ENCODE measurements at places on chromosomes 4 and X.

- no peak overlapping the region for H3K27ac ChIP-seq
- H3K4me1 ChIP-seq, result no peaks in the 10 kb centered on the region
- no peaks in the 10 kb centered on the region for H3K27me3 ChIP-seq
- H3K36me3 ChIP-seq, result peaks cover 98% of the 10 kb centered on the region
- no peak overlapping the region for H3K4me3 ChIP-seq
- DNase-seq, result no peak
Measured at GRCh38 chr4:3517731-3518510, 14.3 kb downstream of the LRPAP1 start.

DNA sequence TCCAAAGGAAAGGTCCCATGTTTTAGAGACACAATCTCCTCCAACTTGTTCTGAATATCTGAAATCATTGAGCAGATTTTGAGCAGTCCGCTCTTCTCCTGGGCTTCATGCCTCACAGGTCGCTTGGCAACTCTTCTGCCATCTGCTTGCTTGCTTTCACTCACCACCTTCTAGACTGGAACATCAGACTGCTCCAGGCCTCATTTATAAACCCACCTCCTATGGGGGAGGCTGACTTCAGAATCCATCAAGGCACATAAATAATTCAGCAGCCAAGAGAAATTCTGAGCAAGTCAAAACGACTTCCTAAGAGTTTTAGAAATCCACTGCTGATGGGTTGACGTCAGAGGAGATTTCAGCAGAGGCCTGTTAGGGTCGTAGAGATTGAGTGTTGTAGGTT is 64.1 kb downstream of the FAM184B start:
- H3K4me3 ChIP-seq, result no peak overlapping the region
- no peaks in the 10 kb centered on the region for H3K4me1 ChIP-seq
- H3K27ac ChIP-seq, result no peak overlapping the region
- H3K36me3 ChIP-seq, result no peaks in the 10 kb centered on the region
- no peaks in the 10 kb centered on the region for H3K27me3 ChIP-seq

DNA sequence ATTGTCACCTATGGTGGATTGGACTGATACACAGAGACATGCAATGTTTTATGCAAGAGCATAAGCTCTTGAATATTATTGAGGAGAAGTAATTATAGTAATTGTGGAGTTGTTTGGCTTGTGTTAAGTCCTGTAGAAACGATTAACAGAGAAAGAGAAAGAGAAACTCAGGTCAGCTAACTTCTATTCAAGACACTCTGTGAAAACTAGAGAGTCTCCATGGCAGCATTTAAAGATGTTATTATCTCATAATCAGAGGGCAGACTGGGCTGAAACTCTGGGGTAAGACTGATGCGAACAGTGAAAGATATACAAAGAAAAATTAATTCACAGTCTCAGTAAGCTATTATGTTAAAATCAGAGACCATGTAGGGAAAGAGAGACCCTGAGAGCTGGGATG is 625.7 kb downstream of the FAT4 start:
- no peaks in the 10 kb centered on the region for H3K36me3 ChIP-seq
- H3K4me1 ChIP-seq, result no peaks in the 10 kb centered on the region
- H3K27ac ChIP-seq, result no peak overlapping the region
- no peak for DNase-seq
- H3K4me3 ChIP-seq, result no peak overlapping the region

DNA sequence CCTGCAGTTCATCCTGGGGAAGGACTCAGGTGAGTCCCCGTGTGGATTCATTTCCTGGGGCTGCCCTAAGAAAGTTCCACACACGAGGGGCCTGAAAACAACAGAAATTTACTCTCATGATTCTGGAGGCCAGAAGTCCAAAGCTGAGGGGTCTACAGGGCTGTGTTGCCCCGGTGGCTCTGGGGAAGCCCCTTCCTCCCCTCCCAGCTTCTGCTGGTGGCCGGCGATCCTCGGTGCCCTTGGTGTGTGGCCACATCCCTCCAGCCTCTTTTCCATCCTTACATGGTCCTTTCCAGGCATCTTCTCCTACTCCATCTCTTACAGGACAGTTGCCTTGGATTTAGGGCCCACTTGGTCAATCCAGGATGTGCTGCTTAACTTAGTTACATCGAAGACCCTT is 15.1 kb downstream of the SH3BP2 start:
- DNase-seq, result no peak
- H3K36me3 ChIP-seq, result no peaks in the 10 kb centered on the region
- no peaks in the 10 kb centered on the region for H3K27me3 ChIP-seq

- H3K36me3 ChIP-seq, result no peaks in the 10 kb centered on the region
- H3K27me3 ChIP-seq, result no peaks in the 10 kb centered on the region
- no peak for DNase-seq
- peaks cover 4% of the 10 kb centered on the region for H3K4me1 ChIP-seq
Measured at GRCh38 chr4:54940996-54941865, 184.2 kb downstream of the KDR start.

GRCh38 chr4:177322881-177323280 is 13.2 kb downstream of the NEIL3 start:
- H3K4me3 ChIP-seq, result no peak overlapping the region
- H3K27ac ChIP-seq, result no peak overlapping the region
- H3K36me3 ChIP-seq, result no peaks in the 10 kb centered on the region
- H3K4me1 ChIP-seq, result no peaks in the 10 kb centered on the region
- H3K27me3 ChIP-seq, result no peaks in the 10 kb centered on the region

GRCh38 chr4:73086095-73086868 is 16.8 kb upstream of the COX18 start:
- H3K4me1 ChIP-seq, result peaks cover 24% of the 10 kb centered on the region
- no peak for DNase-seq
- H3K36me3 ChIP-seq, result peaks cover 4% of the 10 kb centered on the region
- H3K27ac ChIP-seq, result no peak overlapping the region

DNA sequence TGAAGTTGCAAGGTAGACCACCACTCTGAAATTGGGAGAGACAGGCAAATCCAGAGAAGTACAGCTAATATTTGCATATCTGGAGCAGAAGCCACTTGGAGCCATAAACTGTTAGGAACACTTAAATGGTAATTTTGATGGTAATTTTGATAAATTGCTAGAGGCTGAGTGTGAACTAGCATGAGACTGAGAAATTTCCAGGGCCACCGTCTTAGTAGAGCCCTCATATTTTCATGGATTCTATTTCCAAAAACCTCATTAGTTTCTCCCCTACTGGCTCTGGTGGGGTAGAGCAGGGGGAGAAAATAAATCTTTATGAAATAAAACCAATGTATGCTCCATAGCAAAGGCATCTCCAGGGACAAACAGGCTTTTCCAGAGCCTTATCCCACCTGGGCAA is 429.4 kb upstream of the DIPK2B start:
- no peaks in the 10 kb centered on the region for H3K4me1 ChIP-seq
- no peak overlapping the region for H3K4me3 ChIP-seq
- no peak overlapping the region for H3K27ac ChIP-seq
- no peaks in the 10 kb centered on the region for H3K36me3 ChIP-seq

DNA sequence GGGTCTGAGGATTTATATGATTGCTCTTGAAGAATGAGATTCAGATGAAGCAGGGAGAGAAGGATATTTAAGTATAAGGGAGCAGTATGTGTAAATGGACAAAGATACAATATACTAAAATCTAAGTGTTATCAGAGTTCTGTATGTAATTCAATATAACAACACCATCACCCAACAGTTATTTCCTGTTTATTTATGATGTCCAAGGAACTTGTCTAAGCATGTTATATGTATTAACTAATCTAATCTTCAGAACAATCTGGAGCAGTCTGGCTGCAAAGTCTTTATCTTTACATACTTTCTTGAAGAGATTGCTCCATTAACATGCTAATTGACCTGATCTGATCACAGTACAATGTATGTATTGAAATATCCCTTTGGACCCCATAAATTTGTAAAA is 203.8 kb upstream of the WDFY3 start:
- H3K27me3 ChIP-seq, result no peaks in the 10 kb centered on the region
- H3K27ac ChIP-seq, result no peak overlapping the region
- H3K36me3 ChIP-seq, result no peaks in the 10 kb centered on the region
- H3K4me3 ChIP-seq, result no peak overlapping the region
- DNase-seq, result no peak
- no peaks in the 10 kb centered on the region for H3K4me1 ChIP-seq

DNA sequence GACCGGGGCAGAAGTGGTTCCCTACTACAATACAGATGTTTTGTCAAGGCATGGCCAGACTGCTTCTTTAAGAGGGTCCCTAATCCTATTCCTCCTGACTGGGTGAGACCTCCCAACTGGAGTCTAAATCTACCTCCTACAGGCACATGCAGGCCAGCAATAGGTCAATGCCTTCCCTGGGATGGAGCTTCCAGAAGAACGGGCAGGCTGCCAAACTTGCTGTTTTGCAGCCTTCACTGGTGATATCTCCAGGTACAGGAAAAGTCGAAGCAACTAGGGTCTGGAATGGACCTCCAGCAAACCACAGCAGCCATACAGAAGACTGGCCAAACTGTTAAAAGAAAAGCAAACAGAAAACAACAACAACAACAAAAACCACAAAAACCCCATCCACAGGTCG is 678.4 kb upstream of the DIAPH2 start:
- no peak overlapping the region for H3K27ac ChIP-seq
- no peaks in the 10 kb centered on the region for H3K36me3 ChIP-seq
- H3K27me3 ChIP-seq, result no peaks in the 10 kb centered on the region
- no peak overlapping the region for H3K4me3 ChIP-seq
- H3K4me1 ChIP-seq, result no peaks in the 10 kb centered on the region

GRCh38 chrX:152479525-152479924 is 28.4 kb upstream of the GABRA3 start:
- H3K4me3 ChIP-seq, result no peak overlapping the region
- no peak overlapping the region for H3K27ac ChIP-seq
- no peak for DNase-seq
- no peaks in the 10 kb centered on the region for H3K27me3 ChIP-seq

DNA sequence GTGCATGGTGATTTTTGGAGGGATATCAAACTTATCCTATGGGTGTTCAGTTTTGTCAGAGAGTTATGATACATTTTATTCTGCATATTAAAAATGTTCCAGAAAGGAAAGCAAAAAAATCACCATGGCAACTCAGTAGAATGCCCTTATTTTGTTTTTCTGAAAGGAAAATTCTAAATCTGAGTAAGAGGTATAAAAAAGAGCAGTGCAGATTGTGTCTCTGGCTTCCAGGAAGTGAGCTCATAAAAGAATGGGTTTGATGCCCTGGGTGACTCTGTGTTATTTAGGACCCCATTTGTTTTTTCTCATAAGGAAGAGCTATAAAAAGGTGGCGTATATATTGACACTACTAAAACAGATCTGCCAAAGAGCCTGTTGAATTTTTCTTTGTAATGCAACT is 128.8 kb downstream of the UCHL1 start:
- no peak overlapping the region for H3K27ac ChIP-seq
- H3K27me3 ChIP-seq, result no peaks in the 10 kb centered on the region

GRCh38 chr4:181688872-181689271 is 554.3 kb upstream of the TENM3 start:
- no peak overlapping the region for H3K27ac ChIP-seq
- H3K4me1 ChIP-seq, result no peaks in the 10 kb centered on the region
- H3K27me3 ChIP-seq, result no peaks in the 10 kb centered on the region
- no peak overlapping the region for H3K4me3 ChIP-seq

GRCh38 chrX:134685668-134686067 is 27.4 kb upstream of the PLAC1 start:
- H3K27ac ChIP-seq, result no peak overlapping the region
- no peaks in the 10 kb centered on the region for H3K4me1 ChIP-seq
- no peak for DNase-seq
- H3K36me3 ChIP-seq, result no peaks in the 10 kb centered on the region
- H3K4me3 ChIP-seq, result no peak overlapping the region

GRCh38 chr4:22932326-22932725 is 239.6 kb downstream of the GBA3 start:
- no peaks in the 10 kb centered on the region for H3K36me3 ChIP-seq
- no peak overlapping the region for H3K27ac ChIP-seq
- no peaks in the 10 kb centered on the region for H3K4me1 ChIP-seq
- H3K27me3 ChIP-seq, result no peaks in the 10 kb centered on the region

DNA sequence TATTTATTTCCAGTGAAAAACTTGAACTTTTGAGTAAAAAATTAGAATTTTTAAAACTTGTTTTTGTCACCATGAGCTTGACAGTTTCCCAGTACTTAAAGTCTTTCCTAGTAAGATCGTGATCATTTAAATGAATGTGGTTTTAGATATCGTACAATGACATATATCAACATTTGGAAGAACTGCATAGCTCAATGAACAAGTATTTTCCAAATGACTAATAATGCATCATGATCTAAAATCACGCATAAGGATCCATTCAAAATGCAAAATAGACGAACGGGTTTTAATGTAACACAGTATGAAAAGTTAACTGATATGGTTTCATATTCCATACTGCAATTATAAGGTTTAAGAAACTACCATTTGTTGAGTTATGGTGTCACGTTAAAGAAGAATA is 4.1 kb upstream of the NDNF start:
- H3K27ac ChIP-seq, result no peak overlapping the region
- no peak for DNase-seq
- no peak overlapping the region for H3K4me3 ChIP-seq
- H3K27me3 ChIP-seq, result peaks cover 49% of the 10 kb centered on the region

- no peak for DNase-seq
- H3K4me3 ChIP-seq, result no peak overlapping the region
- H3K27me3 ChIP-seq, result no peaks in the 10 kb centered on the region
- no peaks in the 10 kb centered on the region for H3K4me1 ChIP-seq
- no peak overlapping the region for H3K27ac ChIP-seq
Measured at GRCh38 chr4:184053434-184053833, 148.3 kb downstream of the STOX2 start.

DNA sequence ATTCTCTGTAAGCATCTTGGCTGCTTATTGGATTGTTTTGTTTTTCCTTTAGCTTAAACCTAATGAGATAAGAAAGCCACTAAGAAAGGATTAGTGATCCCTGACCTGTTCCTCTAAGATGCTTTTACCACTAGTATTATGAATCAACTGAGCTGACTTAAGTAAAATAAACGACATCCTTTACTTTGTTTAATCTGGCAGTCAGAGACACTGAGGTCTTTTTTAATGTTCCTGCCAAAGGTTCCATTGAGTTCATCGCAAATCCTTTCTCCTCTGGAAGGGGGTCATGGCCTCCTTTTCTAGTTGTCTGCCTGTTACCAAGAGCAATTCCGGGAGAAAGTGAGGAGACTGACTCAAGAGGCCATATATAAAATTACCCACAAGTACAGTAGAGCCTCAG is 1038.3 kb upstream of the SLIT2 start:
- no peaks in the 10 kb centered on the region for H3K4me1 ChIP-seq
- H3K4me3 ChIP-seq, result no peak overlapping the region
- H3K27me3 ChIP-seq, result no peaks in the 10 kb centered on the region
- no peaks in the 10 kb centered on the region for H3K36me3 ChIP-seq
- H3K27ac ChIP-seq, result no peak overlapping the region
- no peak for DNase-seq

DNA sequence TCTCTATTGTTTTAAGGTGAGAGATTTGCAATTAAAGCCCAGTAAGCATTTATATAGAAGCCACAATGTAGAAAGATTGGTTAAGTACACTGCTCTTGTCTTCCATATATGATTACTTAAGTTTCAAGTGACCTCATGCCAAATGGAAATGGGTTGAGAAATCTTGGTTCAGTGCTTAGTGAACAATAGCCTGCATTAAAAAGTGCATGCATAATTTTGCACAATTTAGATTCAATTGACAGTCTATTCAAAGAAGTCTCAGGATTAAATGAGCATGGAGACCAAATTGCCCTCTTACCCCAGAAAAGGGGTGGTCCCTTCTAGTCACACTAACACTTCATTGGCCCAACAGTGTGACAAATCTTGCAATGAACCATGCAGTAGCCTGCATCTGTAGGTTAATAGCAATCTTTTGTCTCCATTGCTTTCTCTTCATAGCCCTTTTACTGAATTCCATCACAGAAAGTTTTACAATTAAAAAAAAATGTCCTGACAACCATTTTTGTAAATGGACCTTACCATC is 93.6 kb downstream of the HHIP start:
- no peak overlapping the region for H3K27ac ChIP-seq
- H3K27me3 ChIP-seq, result no peaks in the 10 kb centered on the region
- no peak for DNase-seq
- H3K4me3 ChIP-seq, result no peak overlapping the region
- no peaks in the 10 kb centered on the region for H3K4me1 ChIP-seq

All from heart right ventricle (tissue), 16 donors.